ENCODE measurements at places on chromosomes 6 and 20.
A peak's percentile ranks its signal among the peaks of the same experiment; 100 is the strongest.

DNA sequence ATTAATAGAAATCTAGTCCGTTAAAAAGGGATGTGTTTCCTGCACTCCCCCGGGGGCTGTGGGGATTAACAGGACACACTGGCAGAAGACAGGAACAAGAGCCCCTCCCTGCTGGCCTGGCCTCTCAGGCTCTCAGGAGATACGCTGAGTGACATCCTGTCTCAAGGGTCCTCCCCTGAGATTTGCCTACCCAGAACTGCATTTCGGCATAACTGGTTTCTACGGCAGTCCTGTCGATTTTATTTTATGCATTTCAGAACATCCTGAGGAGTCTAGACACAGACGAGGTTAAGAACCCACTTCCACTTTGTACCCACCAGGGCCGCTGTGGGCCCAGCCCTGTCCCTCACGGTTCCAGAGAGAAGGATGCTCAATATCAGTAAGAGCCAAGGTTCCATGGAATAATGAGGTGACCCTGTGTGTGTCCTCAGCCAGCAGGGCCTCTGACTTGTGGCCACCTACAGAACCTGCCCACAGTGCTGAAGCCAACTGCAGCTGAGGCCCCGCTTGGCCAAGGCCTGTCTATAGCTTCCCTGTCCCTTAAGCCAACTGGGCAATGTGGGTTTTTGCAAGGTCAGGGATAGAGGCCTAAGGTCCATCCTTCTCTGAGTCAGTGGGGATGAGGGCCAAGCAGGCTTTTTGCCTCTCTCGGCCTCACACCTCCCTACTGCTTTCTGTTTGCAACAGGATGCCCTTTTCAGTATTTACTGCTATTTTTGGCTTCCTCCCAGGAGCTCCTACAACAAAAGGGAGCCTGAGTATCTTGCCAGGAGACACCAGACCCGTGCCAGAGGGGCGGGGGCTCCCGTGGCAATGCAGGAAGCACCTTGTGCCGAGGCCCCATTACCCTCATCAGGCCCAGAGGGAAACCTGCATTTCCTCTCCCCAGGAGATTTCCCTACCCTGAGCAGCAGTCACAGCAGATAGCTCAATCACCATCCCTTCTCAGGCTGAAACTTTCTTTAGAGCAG lies 14.7 kb downstream of the UQCC2 start:
- DNase-seq: no peak

- peak; percentile 3 for DNase-seq
Observed at GRCh38 chr6:38760097-38760496, 45.0 kb downstream of the DNAH8 start.

DNA sequence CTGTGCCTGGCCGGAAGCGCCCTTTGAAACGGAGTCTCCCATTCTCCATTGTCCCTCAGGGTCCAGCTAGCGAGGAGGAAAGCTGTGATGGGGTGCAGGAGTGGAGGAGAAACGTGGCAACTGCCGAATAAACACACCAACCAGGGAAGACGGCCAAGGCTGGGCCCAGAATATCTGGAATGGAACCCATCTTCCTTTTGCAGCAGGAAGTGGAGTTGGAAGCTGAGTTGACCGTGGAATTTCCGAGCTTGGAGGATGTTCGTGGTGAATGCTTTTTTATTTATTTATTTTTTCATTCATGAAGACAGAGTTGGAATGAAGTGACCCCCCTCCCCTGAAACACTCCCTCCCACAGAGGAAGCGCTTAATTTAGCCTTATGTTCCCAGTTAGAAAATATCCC lies 105.6 kb upstream of the RNF24 start:
- DNase-seq: no peak

DNA sequence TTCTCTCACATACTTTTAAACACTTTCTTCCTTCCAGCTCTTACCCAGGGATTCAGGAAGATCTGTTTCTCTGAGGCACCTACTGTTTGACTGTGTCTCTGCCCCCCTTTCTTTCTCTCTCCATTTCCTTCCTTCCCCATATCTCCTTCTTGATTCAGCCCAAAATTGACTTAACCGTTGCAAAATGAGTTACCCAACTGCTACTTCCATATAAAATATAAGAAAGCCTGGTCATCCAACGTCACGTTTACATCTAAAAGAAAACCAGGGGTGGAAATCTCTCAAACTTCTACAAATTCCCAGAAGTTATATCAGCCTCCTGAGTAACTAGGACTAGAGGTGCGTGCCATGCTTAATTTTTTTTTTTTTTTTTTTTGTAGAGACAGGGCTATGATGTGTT lies 95.2 kb upstream of the INSM1 start:
- peak; percentile 62 for DNase-seq

- DNase-seq: no peak
Observed at GRCh38 chr6:46925563-46926253, 4.0 kb upstream of the ADGRF5 start.

DNA sequence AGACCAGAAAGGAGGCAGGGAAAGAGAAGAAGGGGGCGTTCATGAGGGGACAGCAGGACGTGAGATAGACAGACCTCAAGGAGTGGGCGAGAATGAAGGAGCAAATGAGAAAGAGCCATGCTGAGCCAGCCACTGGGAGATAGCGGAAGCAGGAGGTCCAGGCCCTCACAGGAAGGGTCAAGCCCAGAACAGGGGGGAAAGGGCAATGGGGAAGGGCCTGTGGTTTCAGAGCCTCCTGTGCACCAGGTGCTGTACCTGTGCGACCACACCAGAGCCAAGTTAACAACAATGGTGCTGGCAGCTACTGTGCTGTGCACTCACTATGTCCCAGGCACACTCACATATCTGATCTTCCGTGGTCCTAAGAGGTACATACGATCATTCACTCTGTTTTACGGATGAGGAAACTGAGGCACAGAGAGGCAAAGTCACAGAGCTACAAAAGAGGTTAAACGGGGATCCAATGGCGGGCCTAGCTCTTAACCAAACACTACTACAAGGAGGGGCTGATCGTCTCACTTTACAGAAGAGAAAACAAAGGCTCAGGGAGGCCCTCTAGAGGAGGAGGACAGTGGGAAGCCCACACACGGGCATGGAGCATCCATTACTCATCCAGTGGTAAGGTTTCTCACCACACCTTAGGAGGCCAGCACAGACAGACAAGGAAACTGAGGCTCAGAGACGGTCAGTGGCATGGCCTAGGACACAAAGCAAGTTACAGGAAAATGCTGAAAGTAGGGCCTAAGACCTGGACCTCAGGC lies 129.1 kb downstream of the PREX1 start:
- no peak for DNase-seq

DNA sequence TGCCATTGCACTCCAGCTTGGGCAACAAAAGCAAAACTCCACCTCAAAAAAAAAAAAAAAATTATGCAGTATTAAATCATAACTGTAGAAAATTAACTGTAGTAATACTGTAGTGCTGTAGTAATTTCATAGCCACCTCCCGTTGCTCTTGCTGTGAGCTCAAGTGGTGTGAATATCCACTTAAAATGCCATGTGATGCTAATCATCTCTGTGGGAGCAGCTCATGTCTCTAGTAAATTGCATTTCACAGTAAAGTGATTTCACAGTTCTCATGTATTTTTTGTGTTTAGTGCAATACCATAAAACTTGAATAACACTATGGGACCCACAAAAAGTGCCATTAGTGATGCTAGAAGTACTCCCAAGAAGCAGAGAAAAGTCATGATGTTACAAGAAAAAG lies 14.4 kb upstream of the FAM217A start:
- DNase-seq: no peak

- no peak for DNase-seq
Observed at GRCh38 chr20:62787866-62788265, 8.4 kb upstream of the MRGBP start.

GRCh38 chr6:53983301-53983700 lies 127.9 kb upstream of the MLIP start:
- no peak for DNase-seq

GRCh38 chr6:85971238-85971637 lies 328.6 kb upstream of the SYNCRIP start:
- no peak for DNase-seq

GRCh38 chr6:44645276-44645675 lies 257.8 kb downstream of the CDC5L start:
- DNase-seq: no peak

DNA sequence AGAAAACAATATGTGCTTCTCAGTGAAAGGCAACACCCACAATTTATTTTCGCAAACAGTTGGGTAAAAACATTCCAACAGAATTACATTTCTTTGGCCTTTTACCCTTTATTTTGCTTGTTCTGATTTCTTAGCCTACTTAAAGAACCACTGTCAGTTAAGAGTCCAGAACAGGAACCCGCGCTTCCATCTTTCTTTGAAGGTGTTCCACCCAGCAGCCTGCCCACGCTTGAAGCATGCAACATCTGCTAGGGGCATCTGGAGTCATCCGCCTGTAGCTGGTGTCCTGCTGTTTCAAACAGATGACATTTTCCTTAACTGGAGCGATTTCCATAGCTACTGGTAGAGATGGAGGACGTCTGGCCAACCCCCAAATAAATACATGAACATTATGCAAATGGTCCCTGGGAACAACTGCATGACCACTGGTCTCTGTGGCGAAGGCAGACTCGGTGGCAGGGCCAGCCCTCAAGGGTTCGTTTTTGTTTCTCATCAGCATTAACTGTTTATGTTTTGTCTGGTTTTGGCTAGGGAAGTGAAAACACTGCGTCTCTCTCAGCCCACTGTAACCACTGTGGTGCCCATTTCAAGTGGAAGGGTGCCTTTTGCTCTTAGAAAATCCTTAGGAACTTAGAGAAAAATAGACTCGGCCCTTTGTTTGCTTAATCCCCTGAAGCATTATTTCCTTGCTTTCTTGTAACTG lies 51.6 kb downstream of the LAMA4 start:
- DNase-seq: no peak

GRCh38 chr20:32610472-32611218 lies 25.5 kb upstream of the NOL4L start:
- DNase-seq: no peak

DNA sequence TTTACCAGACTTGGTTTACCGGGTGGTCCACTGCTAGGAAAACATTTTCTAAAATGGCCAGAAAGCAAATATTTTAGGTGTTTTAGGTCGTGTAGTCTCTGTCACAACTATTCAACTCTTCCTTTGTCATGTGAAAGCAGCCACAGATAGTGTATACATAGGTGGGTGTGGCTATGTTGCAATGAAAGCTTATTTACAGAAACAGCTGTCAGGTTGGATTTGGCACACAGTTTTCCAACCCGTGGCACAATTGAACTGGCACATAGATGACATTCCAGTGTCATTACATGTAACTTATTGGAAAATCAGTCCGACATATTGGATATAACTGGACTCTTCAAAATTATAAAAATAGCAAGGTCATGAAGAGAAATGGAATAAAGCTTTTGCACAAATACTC lies 68.9 kb upstream of the KCNQ5 start:
- DNase-seq: no peak

DNA sequence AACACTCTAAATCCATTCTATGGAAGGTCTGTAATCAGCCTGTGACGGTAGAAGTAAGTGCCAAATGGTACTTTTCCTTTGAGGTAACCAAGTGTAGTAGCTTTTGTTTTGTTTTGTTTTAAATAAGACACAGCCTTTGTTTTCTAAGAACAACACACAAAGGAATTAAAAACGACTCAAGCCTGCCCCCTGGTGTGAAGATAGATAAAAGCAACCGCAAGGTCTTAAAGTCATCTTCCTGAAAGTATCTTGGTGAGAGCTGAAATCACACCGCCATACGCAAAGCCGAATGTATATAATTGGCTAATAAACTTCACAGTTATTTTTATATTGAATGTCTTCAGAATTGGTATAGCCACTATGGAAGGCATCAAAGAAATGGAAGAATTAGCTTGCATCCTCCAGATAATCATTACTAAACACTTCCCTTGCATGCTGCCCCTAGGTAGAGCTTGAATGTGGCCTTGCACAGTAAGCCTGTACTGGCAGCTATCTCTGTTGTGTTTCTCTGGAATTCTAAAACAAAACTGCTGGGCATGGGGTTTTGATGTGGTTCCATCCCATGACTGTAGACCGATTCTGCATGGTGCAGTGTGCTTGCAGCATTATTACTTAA lies 95.6 kb downstream of the LAMP5 start:
- DNase-seq: peak; percentile 98

GRCh38 chr6:50826803-50827202 lies 8.1 kb downstream of the TFAP2B start:
- DNase-seq: no peak

- no peak for DNase-seq
Observed at GRCh38 chr6:101401171-101401570, 7.7 kb downstream of the GRIK2 start.

DNA sequence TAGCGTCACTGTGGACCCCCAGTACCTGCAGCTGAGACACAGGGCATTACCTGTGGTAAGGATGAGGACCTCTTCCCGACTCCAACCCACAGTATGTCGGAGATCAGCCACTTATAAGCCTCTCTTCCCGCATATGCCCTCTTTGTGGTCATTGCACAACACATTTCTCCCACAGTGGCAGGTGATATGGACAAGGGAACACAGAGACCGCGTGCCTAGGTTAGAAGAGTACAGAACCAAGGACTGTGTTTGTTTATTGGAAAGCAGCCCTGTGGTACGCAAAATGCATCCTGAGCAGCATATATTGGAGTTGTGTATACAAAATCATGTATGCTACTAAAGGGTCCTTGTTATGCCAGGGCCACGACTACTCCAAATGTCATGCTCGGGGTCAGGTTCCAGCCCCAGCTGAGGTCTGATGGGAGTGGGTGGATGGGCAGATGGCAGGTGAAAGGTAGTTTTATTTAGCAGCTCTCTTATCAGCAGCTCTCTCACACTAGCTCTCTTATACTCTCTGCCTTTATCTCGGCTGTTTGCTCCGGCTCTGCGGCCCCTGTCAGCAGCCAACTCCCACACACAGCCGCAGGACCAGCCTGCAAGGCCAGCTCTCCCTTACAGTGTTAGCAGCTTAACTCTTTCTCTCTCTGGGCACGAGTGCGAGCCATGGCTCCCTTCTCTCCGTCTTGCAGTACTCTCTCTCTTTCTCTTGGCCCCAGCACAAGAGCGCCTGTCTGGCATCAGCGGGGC lies 569.0 kb downstream of the KIF16B start:
- DNase-seq: no peak

GRCh38 chr20:32208499-32209154 lies 947 bp downstream of the POFUT1 start:
- DNase-seq: no peak

- DNase-seq: no peak
Observed at GRCh38 chr6:4382362-4382853, 247.0 kb upstream of the ECI2 start.

- DNase-seq: no peak
Observed at GRCh38 chr20:41714030-41714429, 95.9 kb upstream of the CHD6 start.

- peak; percentile 45 for DNase-seq
Observed at GRCh38 chr6:35602133-35602946, 86.4 kb downstream of the FKBP5 start.
